ENCODE measurements at places on chromosomes 12 and 14. TPM values are rescaled to one million over a fixed set of nuclear protein-coding genes. Genes with fewer than 3 reads are reported as not detected.

DNAH10 gene
- total RNA-seq = 0.08 TPM

GZMB gene
- 1.3 TPM for total RNA-seq

TAS2R43 gene
- not detected for total RNA-seq

DPPA3 gene
- total RNA-seq = not detected

DNA sequence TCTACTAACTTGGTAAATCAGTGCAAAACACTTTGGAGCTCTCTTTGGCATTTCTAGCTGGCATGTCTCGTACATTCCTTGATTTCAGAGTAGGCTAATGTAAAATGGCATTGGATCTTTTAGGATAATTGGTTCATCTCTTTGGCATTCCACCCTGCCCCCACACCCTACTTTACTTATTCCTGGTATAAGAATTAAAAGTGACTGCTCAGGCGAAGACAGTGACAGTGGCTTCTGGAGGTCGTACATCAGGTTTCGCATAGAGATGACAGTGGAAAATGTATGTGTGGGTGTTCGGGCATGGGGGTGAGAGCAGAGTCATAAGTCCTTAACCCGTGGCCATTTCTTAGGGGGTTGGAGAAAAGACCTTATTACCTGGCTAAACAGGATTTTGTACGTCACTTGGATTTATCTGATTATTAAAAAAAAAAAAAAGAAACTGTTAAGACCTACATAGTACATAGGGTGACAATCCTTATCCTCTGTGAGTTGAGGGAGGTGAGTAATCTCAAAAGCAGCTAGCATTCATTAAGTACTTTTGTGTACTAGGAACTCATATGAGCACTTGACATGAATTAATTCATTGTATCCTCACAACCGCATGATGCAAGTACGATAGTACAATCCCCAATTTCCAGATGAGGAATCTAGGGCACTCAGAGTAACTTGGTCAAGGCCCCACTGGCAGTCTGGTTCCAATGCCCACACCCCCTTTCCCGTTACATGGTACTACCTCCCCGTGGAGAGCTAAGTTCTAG is 22.4 kb upstream of the KCNK13 start:
- no peak for DNase-seq

- DNase-seq = no peak
These were observed 53.0 kb downstream of the PAPLN start for GRCh38 chr14:73290279-73290678.

DNA sequence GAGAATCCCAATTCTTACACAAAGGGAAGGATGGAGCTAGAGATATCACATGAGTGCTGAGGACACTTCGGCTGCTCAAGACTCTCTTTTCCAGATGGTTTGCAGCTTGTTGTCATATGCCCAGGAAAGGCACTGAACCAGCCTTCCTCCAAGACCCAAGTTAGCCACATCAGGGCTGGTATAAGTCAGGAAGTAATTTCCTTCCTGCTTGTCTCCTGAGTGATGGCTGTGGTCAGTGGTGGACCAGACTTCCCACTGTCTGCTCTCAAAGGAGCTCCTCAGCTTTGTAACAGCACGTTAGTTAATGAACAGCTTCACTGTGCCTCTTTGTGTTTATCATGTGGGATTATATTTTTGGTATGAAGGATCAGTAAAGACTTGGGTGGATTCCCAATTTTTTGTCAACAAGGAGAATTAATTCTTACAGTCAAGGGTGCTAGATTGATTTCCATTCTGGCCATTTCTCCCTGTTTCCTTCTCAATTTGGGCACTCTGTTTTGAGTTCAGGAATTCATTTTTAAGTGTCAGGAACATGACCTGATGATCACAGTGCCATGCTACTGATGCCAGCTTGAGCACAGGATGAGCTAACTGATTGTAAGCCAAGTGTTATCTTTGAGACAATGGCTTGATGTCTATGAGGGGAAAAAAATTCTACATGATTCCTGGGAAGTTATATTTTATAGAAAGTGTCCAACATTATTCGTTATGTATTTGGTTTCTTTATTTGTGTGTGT is 145.8 kb downstream of the GCH1 start:
- DNase-seq = no peak

GRCh38 chr12:108211157-108211556 is 82.1 kb downstream of the WSCD2 start:
- DNase-seq = no peak

GRCh38 chr14:77007975-77008421 is 20.5 kb downstream of the IRF2BPL start:
- DNase-seq = peak; percentile 84

DNA sequence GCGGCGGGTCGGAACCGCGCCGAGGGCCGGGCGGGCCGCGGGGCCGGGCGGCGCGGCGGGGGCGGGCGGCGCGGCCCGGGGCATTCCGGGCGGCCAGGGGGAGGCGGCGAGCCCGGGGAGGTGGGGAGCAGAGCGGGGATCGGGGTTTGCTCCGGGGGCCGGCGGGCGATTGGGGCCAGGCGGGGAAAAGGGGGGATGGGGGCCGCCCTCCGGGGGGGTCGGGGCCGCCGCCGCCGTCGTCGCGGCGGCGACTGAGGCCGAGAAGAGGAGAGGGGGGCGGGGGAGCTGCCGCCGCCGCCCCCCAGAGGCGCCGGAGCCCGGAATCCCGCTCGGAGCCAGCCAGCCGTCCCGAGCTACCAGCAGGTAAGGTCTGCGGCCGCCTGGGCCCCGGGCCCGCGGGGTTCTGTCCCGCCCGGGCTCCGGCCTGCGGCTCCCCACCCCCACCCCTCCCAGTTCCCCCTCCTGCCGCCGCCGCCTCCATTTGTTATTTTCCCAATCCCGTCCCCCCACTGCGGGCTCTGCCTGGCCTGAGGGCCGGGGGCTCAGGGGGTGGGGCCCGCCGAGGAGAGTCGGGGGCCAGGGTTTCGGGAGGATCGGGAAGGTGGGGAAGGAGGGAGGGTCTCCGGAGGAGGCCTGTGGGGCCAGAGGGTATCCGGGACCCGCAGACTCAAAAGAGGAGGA is 403 bp downstream of the ATN1 start:
- peak; percentile 49 for DNase-seq

DNA sequence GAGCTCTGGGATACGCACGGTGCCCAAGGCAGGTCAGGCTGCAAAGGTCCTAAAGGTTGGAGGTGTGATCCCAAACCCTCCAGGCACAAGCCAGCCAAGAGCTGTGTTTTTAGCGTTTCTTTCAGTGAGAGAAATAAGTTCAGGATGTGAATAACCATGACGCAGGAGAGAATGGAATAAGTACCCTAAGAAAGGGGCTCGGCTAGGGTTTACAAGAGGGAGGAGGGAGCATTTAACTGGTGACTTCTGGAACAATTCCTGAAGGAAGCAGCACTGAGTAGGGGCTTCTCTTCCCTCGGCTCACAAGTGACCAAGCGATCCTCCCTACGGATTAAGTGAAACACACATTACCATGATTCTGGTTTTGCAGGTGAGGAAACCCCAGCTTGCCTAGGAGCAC is 29.4 kb downstream of the SSH1 start:
- DNase-seq = no peak

- DNase-seq = no peak
These were observed 108.0 kb upstream of the MAX start for GRCh38 chr14:65210118-65210821.

GRCh38 chr14:95095996-95096395 is 61.3 kb downstream of the DICER1 start:
- DNase-seq = no peak

DNA sequence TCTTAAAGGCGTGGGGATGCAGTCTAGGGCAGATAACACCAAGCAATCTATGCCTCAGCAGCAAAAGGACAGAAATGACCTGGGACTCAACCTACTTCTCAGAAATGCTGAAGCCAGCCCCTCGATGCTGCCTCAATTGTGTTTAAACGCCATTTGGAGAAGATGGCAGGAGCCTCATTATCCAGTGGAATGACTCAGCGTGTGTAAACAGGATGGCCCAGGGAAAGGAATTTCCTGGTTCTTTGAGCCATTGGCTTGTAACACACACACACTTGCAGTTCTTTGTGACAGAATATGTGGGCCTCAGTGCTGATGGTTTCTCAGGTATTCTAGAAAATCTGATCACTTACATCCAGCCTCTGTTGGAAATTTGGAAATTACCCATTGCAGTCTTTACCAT is 154.3 kb downstream of the NTF3 start:
- no peak for DNase-seq

DNA sequence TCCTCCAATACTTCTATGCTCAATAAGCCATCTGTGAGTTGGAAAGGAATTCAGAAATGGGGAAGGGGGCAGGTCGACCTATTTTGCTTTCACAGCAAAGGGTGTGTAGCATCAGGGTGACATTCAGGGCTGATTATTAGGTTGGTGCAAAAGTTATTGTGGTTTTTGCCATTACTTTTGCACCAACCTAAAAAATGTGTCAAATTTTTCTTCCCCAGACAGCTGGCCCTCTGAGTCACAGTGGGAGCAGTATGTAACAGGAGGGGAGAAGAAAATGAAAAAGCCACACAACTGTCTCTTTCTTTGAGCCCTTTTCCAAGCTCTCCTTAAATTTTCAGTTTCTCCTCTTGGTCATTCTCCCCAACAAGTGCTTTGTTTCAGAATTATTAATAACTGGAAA is 47.1 kb upstream of the GZMB start:
- DNase-seq = no peak

GRCh38 chr12:66538970-66539369 is 139.9 kb downstream of the GRIP1 start:
- no peak for DNase-seq

Data from Right ventricle myocardium superior (tissue), 1 donor.